Activated T-helper 1 cell treated with anti-CD3 and anti-CD28 coated beads, Interleukin-2, amount 50 U/mL, for 16 hours (primary cell): ENCODE measurements at places on chromosomes 2 and 18.

- DNase-seq: no peak
These were observed 2.0 kb downstream of the HSPE1 start for GRCh38 chr2:197502201-197502600.

DNA sequence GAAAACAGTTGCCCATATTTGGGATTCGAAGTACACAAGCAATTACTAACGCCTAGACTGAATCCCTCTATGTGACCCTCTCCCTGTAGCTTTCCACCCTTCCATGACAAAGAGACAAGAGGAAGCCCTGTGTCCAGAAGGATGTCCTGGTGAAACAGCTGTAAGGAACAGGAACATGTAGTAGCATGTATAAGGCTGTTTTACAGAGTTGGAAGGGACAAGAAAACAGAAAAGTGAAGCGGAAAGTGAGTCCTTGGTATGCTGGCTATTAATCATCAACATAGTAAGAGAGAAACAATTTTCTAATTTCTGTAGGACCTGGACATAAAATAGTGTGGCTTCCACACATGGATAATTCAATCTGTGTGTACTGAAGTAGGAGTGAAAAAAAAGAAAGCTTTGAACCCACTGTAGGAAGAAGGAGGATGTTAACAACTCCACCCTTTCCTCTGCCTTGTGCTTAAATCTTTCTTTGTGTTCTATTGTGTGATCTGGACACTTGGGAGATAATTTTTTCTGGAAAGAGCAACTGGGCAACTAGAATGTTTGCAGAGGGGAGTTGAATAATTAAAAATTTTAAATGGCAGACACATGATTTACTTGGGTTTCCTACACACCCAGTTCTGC lies 162.3 kb upstream of the ZSWIM2 start:
- DNase-seq: no peak

GRCh38 chr2:215752991-215753390 lies 260.4 kb downstream of the MREG start:
- no peak for DNase-seq

- no peak for DNase-seq
These were observed 190.7 kb upstream of the GATA6 start for GRCh38 chr18:21978546-21979170.

- no peak for DNase-seq
These were observed 47.7 kb downstream of the COLEC12 start for GRCh38 chr18:452816-453215.

- no peak for DNase-seq
These were observed 51.5 kb downstream of the RPL37A start for GRCh38 chr2:216549926-216550690.

GRCh38 chr2:7706791-7707190 lies 789.6 kb downstream of the RNF144A start:
- no peak for DNase-seq

DNA sequence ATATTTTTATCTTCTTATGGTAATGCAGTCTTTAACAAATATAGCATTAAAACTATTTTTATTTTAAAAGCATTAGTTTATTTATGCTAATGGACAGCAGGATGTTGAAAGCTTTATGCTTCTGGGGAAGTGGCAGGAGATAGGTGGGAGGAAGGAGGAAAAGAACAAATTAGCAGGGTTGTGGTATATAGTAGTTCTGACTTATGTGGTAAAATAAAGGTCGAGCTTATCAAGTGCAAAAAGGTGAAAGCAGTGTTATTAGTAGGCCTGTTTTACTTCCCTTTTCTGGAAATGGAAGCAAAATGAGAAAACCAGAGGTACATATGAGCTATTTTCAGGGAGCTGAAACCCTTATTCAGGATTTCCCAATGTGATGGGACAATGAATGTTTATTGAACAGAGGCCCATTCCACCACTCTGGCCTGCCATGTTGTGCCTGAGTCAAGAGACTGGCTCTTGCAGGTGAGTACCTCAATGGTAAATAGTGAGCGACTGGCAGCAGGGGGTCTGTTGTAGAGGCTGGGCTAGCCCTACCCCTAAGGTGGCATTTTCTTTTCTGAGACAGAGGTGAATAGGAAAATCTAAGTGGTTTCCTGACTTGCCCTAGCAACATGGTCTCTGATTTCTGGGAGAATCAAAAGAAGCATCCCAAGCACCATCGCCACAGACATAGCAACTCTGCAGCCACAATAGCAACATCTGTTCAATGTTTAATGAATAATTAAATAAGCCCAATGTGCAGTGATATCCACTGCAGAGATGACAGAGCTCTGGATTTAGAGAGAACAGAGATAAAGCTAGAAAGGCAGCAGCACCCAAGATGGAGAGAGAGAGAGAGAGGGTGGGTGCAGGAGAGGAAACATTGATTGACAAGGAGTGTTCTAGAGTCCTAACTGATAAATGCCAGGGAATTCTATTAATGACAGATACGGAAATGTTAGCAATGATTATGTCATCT lies 119.7 kb downstream of the UPP2 start:
- DNase-seq: no peak

DNA sequence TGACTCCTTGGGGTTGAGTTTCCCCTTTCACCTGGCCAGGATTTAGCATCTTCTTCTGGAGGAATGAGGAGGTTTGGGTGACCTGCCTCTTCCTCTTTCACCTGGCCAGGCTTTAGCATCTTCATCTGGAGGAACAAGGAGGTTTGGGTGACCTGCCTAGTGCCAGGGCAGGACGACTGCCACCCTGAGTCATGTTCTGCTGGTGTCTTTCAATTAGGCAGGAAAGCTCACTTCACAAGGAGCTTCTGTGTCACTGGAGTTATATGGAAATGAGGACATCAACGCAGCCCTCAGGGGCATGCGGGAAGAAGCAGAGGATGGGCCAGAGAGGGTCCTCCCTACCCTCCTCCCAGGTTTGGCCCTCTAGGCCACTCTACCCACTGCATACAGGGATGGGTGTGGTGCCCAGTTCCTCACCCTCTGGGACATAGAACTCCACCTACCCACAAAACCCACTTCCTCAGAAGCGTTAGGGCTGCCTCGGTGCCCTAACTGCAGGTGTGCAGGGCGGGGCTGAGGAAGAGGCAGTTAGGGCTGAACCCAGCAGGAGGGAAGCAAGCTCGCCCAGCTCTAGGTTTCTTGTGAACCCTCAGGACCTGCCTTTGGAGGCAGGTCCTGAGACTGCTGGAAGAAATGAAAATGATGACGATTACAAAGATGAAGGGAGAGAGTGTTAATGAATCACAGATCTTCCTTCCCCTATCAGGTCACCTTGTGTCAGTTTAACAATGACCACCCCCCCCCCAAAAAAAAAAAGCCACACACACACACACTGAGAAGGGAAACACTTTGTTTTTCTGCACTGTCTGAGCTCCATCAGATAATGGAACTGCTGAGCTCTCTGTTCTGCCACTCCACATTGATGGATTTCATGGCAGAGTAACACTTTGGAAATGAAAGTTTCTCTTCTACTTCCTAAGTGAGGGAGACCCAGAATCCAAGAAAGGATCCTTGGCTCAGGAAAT lies 71.0 kb downstream of the ARL4C start:
- DNase-seq: peak; percentile 62

GRCh38 chr2:221200184-221200839 lies 371.8 kb downstream of the EPHA4 start:
- no peak for DNase-seq

DNA sequence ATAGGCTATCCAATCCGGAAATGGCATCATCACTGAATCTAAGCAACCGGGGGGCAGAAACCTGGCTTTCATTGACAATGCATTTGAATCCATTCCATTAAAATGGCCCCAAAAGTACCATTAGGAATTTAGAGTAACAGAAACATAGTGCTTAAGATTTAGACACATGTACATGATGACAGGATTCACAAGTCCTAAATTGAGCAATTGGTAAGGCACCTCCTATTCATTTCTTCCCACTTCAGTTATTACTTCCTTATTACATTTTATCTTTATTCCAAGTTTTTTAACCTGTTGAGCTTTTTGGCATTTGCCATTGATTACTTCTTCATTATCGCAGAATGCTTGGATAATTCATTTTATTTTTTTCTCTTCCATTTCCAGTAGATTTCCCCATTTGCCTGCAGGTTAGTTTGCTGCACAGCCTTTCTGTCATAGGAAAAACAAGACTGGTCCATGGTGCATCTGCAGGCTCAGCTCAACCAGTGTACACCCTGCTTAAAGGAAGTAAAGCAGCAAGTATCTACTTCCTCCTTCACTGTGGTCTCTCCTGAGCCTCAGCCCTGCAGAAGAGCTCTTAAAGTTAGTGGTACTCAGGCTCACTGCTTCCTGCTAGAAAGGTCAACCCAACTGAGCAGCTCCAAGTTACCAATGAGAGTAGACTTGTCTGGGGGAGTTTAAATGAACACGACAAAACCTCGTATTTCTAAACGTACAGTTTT lies 89.2 kb downstream of the DOCK10 start:
- DNase-seq: no peak

GRCh38 chr2:157940024-157940423 lies 63.9 kb upstream of the ACVR1 start:
- DNase-seq: no peak
